ENCODE measurements at places on chromosomes 6 and 20.

- no peak for DNase-seq
Measured at GRCh38 chr6:162719528-162719927, 8.0 kb downstream of the PRKN start.

- no peak for DNase-seq
Measured at GRCh38 chr6:53458105-53458866, 86.6 kb downstream of the GCLC start.

- no peak for DNase-seq
Measured at GRCh38 chr20:13432126-13432525, 206.6 kb downstream of the TASP1 start.

- no peak for DNase-seq
Measured at GRCh38 chr6:75203721-75204120, 2.1 kb downstream of the COL12A1 start.

Data from urothelium cell line (cell line).